Umbilical cord (tissue), 2 donors: ENCODE measurements at places on chromosomes 7 and 10.

- DNase-seq: no peak
Observed at GRCh38 chr7:137694405-137694804, 152.4 kb downstream of the DGKI start.

DNA sequence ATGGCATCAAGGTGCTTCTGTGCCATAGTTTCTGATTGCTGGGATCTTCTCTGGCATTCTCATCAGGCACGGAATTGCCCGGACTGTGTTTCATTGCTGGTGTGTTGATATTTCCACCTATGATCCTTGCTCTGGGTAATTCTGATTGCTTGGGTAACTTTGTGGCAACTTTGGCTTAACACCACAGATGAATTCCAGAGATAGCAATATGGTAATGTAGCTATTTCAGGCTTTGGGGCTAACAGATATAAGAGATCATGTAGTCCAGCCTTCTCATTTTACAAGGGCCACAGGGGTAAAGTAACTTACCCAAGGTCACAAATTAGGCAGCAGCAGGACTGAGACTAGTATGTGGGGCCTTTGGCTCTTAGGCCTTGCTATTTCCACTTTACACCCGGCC lies 53.9 kb upstream of the PLPP4 start:
- no peak for DNase-seq

GRCh38 chr7:151081170-151082101 lies 827 bp upstream of the FASTK start:
- peak; percentile 56 for DNase-seq

DNA sequence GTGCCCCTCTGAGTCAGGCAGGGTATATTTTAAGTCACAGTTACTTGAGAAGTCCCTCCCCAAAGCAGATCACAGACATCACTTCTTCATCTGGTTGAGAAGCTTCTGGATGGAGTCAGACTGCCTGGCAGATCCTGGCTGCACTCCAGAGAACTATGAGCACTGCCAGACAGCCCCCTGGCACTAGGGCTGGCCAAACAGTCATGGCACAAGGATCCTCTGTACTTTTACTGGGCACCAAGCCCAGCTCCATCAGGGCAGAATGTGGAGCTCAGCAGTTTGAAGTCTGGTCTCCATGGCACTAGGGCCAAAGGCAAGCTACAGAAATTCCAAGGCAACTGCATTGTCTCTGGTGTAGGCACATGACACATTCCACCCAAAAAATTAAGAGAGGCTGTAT lies 162.1 kb downstream of the NRG3 start:
- no peak for DNase-seq

DNA sequence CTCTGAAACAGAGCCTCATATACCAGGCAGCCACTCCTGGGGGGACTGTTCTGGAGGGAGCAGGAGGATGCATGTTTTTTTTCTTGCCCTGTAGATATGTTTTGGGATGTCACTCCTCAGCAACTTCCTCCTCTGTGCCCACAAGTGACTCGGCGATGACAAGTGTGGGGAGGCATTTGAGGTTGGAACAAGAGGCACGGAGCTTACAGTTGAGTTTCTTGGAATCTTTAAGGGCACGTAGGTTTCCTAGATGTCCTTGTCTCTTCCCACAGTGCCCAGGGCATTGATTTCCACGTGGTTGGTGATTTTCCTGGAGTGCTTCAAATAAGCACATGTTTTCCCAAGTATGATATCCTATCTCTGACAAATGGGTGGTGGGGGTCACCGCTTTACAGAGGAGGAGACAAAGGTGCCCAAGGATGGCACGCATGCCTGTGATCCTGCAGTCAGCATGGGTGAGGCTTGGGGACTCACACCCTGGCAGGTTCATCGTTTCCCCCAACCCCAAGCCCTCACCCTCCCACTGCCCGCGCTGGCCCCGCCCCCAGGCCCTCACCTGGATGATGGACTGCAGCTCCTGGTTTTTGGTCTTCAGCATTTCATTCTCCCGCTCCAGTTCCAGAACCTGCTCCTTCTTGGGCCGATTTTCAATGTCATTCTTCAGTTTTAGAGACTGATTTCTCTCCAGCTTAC lies 95.2 kb upstream of the GNA12 start:
- no peak for DNase-seq

- DNase-seq: no peak
Observed at GRCh38 chr10:22557321-22557720, 157.1 kb downstream of the PIP4K2A start.
